ENCODE measurements at places on chromosomes 1 and 21.

DNA sequence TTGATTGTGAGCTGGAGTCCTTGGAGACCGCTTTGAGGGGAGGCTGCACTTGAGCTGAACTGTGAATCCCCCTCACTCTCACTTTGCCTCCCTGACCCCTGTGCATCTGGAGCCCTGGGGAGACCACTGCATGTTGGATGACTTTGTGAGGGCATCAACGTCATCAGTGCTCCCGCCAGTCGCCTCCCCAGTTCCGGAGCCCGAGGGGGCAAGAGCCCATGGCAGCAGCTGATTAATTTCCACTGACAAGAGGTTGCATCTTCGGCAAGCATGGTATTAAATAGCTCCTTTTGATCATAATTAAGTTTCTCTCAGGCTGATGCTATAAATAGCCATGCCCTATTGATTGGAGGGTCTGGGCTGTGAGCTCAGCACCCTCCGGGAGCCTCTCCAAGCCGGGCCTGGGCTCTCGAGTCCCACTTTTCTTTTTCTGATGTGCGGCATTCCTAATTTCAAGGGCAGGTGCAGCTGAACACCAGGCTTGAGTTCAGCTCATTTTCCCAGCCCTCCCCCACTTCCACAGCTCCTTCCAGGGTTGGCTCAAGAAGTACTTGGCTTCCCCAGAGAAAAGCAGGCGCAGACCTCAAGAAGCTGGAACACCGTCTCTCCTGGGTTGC lies 33.2 kb downstream of the KCND3 start:
- DNase-seq: no peak

GRCh38 chr1:224317383-224318045 lies 12.5 kb downstream of the NVL start:
- DNase-seq: no peak

- DNase-seq: no peak
Observed at GRCh38 chr1:18200918-18201317, 93.3 kb downstream of the IGSF21 start.

GRCh38 chr21:32712641-32713040 lies 15.2 kb downstream of the SYNJ1 start:
- DNase-seq: no peak

GRCh38 chr21:35428001-35428320 lies 378.9 kb upstream of the RUNX1 start:
- DNase-seq: no peak

DNA sequence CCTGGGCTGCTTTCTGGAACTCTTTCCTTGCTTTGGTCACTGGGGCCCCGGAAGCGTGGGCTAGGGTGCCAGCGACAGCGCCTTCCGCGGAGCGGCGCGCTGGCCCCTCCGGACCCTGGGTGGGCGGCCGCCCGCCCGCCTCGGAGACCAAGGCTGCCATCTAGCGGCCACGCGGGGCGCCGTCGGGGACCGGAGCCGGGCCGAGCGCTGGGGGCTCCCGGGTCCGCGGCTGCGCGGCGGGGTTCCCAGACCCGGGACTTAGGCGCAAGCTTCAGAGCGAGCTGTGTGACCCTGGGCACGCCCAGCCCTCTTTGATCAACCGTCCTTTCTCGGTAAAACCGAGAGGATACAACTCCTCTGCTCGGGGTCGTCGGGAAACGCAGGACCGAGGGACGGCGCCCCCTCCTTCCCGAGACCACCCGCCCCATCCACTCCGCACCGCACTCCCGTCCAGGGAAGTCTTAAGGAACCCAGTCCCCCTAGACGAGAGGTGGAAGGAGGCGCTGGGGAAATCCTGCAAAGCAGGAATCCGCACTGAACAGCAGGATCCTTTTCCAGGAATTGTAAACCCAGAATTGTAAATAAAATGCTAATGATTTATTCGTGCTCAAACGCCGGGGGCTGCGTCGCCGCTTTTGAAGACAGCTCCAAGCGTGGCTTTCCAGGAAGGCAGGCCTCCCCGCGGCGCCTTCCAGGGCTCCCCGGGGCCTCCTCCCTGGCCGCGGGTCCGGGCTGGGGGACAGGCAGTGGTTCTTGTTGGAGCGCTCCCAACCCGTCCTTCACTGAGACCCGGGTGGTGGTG lies 41.2 kb downstream of the RRAGC start:
- DNase-seq: peak; percentile 63

DNA sequence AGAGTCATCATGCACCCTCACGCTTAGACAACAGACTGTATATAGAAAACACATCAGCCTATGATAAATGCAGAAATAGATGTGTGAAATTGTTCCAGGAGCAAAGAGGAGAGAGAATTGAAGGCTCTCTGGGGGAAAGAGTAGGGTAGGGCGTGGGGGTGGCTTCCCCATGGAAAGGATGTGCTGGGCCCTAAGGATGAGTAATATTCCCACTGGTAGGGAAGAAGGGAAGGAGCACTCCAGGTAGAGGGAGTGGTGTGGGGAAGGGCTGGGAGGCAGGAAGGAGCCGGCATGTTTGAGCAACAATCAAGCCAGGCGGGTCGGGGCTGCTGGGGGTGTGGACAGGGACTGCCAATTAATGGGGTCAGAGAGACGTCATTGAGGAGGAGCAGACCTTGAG lies 10.1 kb upstream of the DISP3 start:
- no peak for DNase-seq

GRCh38 chr1:172547071-172547470 lies 14.1 kb downstream of the SUCO start:
- no peak for DNase-seq

- no peak for DNase-seq
Observed at GRCh38 chr1:110285316-110285715, 53.9 kb upstream of the RBM15 start.
